ENCODE measurements at places on chromosomes 5 and 9.
A peak's percentile ranks its signal among the peaks of the same experiment; 100 is the strongest.

GRCh38 chr9:91395553-91396471 is 27.8 kb downstream of the NFIL3 start:
- DNase-seq: no peak

GRCh38 chr9:20472342-20473045 is 149.8 kb downstream of the MLLT3 start:
- DNase-seq: no peak

GRCh38 chr9:20636888-20637440 is 14.7 kb upstream of the MLLT3 start:
- DNase-seq: peak; percentile 4

DNA sequence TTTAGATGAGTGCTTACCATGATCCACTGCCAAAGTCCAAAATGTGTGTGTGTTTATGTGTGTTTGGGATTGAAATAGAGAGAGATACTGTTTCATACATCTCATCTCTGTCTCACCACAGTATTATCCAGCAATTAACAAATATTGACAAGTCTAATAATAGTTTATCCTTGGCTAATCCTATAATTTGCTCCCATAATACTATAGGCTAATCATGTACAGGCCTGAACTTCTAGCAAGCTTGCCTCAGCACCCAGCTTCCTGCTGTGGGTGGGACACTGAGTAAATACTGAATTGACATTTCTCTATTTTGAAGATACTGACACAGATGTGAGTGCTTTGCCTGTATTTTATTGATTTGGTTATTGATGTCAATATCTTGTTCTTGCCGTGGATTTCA is 35.3 kb upstream of the KCNV2 start:
- DNase-seq: no peak

GRCh38 chr9:24451346-24451745 is 94.4 kb downstream of the IZUMO3 start:
- DNase-seq: no peak

- no peak for DNase-seq
These were observed 514.2 kb upstream of the TLE4 start for GRCh38 chr9:79057576-79057975.

DNA sequence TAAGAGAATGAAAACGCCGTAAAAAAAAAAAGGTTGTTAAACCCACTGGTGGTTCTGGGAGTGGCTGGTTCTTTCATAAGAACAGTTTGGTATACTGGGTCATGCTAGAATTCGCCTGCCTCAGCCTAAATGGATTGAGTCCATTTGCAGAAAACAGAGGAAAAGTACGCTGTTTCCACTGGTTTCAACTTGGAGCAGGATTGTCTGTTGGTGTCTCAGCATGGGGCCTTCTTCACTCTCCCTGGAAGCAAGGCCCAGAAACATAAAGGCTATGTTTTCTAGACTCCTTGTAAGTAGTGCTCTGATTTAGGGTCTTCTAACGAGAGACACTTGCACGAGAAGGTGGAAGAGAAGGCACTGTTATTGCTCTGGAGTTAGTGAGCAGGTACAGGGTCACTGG is 116.9 kb upstream of the MTAP start:
- DNase-seq: no peak

DNA sequence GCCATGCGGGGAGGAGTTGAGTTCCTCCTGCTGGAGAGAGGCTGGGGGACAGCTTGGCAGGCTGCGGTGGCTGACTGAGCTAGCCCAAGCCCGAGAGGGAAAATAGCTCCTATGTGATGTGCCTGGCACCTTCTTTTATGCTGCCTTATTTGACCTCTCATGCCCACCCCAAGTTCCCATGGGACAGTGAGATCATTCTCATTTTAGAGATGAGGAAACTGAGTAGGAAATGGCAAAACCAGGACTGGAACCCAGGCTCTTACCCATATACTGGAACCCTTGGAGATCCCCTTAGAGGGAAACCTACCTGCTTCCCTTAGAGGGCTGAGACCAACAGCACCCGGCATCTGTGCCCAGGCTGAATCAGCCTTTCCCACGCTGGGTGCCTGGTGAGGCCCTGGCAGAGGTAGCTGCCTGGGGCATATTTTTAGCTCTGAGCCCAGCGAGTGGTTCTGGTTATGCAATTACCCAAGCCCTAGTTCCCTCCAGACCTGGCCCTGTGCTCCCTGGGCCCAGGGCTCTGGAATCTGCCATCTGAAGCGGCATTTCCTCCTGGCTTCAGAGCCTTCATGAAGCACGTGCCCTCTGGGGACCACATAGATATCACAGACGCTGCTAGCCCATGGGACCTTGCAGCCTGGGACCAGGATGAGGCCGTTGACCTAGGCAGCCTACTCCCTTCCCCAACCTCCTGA is 23.6 kb downstream of the COL27A1 start:
- no peak for DNase-seq

DNA sequence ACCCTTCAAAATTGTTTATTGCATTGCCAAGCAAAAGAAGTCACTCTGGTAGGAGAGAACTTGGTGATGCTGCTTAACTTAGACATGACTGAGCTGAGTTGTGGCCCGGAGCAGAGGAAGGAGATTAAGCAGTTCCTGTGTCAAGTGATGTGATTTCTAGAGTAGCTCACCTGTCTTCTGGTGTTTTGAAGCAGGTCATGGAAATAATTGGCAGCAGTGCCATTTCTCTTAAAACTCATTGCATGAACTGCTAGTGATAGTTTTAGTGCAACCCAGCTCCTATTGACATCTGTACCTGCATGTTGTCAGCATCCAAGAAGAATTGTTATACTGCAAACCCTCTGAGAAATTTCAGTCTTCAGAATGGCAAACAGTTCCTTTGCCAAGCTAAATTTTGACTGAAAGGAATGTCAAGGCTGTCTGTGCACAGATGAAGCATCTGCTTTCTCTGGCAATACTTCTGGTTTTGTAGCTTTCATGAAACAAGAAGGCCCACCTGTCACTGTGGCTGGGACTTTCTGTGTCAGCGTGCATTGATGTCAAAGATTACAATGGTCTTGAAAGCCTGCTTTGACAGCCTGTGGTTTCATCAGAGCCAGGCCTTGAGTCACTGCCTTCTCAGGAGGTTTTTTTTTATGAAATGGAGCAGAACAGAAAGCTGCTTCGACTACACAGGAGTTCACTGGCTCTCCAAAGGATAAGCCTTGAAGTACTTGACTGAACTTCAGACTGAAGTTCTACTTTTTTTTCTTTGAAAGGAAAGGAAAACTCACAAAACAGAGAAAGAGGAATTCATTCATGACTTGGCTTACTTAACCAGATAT is 90.6 kb downstream of the RALGPS1 start:
- peak; percentile 14 for DNase-seq
